ENCODE measurements at places on chromosomes 5 and 9.

GRCh38 chr9:10041726-10042229 is 571.0 kb downstream of the PTPRD start:
- DNase-seq = no peak

GRCh38 chr5:176881816-176882566 is 17.2 kb downstream of the HK3 start:
- DNase-seq = no peak

DNA sequence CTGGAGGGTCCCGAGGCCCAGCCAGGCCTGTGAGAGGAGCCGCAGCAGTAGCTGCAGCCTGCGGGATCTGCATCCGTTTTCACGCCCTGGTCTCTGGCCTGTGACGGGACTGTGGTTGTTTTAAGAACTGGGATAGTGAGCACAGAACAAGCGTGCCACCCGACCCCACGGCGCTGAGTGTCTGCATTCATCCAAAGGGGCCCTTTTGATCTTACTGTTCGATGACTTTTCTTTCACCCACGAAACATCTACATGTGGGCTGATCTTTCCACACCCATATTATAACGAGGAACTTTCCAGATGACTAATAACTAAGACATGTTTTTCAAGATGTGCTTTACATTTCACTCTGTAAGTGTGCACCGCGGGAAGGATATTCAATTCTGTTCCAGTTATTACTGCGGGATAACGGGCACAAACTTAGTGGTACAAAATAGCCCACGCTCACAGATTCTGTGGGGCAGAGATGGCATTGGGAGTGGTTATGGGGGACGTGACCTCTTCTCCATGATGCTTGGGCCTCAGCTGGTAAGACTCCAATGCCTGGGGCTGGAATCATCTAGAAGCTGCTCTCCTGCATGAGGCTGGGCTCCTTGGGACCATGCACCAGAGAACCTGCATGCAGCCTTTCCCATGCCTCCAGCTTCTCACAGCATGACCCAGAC is 165.0 kb downstream of the SYK start:
- no peak for DNase-seq

DNA sequence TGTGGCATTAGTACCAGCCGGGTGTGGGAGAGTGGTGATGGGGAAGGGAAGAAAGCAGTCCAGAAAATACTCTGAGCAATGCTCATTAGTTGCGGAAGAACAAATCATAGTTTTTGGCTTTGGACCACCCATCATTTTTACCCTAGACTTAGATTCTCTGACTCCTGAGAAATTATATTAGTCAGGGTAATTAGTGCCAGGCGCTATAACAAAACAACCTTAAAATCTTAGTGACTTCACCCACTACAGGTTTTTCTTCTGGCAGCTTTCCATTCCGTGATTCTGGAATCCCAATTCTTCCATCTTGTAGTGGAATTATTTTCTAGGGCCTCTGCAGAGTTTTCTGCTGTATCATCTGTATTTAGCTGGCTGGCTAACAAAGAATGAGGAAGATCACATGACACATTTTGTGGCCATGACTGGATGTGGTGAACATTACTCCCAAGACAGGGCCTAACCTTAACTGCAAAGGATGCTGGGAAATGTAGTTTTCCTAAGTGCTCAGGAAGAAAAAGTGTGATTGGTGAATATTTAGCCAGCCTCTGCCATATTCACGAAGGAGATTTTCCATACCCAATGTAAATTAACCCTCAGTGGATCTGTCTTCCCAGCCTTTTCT is 373.0 kb upstream of the MEF2C start:
- DNase-seq = no peak

- DNase-seq = no peak
These were observed 74.6 kb downstream of the NPR3 start for GRCh38 chr5:32785611-32786254.

DNA sequence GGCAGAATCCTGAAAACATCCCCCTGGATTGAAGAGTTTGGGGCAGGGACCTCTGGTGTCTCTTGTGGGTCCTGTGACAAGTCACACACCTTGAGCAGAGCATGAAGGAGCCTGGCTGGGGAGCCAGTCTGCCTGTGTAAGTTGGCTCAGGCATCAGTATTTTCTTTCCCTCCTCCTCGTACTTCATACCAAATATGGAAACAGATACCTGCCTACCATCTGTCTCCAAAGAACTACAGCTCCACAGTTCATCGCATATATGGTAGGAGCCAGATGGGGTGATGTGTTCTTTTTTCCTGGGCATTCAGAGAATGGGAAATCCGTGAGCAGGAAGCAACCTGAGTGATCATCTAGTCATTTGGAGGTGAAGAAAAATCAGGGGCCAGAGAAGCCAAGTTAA is 177.3 kb upstream of the RAD23B start:
- DNase-seq = no peak

DNA sequence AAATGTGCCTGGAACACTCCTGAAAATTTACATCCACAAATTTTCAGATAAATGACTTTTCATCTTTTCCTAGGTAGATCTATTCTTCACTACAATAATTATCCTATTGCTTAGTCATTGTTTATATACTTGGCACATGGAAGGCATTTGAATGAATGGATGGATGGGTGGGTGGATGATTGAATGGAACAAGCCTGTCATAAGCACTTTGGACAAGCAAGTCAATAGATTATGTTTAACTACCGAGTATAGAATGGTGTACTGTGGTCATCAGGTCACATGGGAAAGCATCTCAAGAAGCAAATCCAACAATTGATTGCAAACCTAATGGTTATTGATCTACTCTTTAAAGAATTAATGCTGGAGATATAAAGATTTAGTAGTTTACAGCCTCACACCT is 114.4 kb upstream of the DMRTA1 start:
- DNase-seq = no peak

DNA sequence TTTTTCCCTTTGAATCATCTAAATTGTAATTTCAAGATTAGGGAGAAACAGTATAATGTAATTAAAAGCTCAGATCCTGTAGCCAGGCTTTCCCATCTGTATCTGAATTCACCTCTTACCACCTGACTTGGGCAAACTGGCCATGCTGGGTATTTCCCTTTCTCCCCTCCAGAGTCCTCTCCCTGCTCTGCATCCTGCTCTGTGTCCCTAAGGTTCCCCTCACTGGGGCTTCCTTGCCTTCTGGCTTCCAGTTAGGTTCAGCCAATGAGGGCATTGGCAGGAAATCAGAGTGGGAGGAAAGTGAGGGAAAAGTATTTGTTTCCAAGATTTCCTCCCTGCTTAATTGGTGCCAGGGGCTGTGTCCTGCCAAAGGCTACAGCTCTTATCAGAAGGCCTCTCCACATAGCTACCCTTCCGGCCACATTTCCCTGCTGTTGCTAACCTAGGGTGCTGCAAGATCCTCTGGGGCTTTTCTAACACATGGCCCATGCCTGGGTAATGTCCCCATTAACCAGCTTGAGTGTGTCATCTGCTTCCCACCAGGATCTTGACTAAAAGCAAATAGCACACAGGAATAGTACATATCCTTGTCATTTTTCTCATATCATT is 51.0 kb upstream of the MPDZ start:
- no peak for DNase-seq

- DNase-seq = peak; percentile 69
These were observed 1.7 kb downstream of the CAMSAP1 start for GRCh38 chr9:135905380-135906258.

- no peak for DNase-seq
These were observed 96.4 kb upstream of the SELENOP start for GRCh38 chr5:42908086-42908485.

DNA sequence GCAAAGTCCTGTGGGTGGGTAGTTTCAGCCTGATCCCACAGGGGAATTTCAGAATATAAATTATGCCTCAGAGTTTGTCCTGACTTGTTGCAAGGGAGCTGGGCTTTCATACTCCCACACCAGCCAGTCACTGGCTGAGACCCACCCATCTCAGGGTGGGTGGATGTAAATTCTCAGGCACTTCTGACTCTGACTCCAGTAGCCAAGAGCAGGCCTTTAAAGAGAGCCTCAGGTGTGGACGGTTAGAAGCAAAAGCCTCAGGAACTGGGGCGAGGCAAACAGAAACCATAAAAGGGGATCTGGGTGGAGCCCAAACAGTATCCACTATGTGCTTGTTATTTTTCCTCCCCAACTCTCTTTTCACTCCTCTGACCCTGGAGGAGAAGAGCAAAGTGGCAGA is 28.6 kb upstream of the FBXW11 start:
- no peak for DNase-seq

- no peak for DNase-seq
These were observed 11.8 kb upstream of the LHX3 start for GRCh38 chr9:136216541-136217244.

GRCh38 chr5:116152169-116152568 is 67.3 kb downstream of the COMMD10 start:
- no peak for DNase-seq

GRCh38 chr5:150670948-150671310 is 9.9 kb downstream of the MYOZ3 start:
- no peak for DNase-seq

- no peak for DNase-seq
These were observed 126.4 kb downstream of the LPAR1 start for GRCh38 chr9:110911659-110912418.

GRCh38 chr9:134055981-134056461 is 11.8 kb downstream of the BRD3 start:
- DNase-seq = no peak

Measured in stimulated activated CD4-positive, alpha-beta T cell treated with anti-CD3 and anti-CD28 coated beads, Interleukin-1b, Interleukin-23, amount 100 ng/mL, for 24 hours (primary cell).